Activated effector memory CD4-positive, alpha-beta T cell treated with Interleukin-2 at 50 U/mL for 16 hours (primary cell): ENCODE measurements at places on chromosomes 4 and X.

GRCh38 chr4:153790962-153791551 lies 2.2 kb upstream of the SFRP2 start:
- DNase-seq = no peak

DNA sequence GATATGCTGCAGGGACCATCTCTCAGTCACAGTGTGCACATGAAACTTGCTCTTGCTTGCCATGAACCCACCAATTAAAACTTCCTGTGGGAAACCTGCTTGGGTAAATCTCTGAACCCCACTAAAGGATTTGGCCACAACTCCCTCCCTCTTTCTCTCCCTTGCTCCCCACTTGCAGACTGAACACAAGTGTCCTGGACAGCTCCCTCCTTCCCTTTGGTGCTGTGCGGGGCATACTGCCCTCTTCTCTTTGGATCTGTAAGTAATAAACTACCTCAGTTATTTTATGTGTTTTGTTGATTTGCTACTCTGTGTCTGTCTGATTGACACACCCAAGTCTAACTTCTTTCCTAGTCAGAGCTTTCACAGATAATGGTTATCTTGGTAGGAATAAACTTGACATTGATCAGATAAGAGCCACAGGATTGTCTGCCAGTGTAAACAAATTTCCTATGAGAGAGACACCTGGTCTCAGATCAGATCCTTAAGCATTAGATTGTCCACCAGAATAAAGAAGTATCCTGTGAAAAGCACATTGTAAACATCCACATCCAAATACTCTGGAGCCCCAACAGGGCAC lies 41.8 kb downstream of the SULT1E1 start:
- DNase-seq = no peak

DNA sequence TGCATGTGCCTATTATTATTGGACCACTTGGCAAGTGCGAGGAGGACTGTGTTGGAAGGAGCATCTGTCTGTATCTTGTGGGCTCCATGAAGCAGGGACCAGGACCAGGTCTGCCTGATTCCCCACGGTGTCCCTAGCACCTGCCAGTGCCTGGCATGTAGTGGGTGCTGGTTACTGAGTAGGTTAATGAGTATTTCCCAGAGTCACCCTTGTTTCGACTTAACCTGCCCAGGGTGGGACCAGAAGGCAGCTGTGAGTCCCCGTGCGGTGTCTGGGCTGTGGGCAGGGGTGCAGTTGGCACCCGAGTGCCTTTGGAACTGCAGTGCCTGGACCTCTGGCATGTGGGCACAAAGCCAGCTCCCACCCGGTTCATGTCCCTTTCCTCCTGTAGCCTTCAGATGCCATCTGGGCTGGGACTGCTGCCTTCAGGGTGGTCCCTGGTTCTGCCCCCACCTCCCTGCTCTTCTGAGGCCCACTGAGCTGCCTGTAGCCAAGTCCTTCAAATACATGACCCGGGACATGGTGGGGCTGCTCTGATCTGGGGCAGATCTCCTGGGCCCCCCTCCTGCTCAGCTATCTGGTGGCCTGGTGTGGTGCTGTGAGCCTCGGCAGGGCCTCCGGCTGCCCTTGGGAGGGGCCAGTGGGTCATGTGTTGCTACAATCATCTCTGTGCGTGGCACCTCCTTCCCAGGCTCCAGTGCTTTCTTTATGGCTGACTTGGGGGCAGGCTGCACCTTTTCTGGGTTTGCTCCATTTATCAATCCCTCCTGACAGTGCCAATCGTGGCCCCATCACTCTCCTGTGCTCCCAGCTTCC lies 53.0 kb upstream of the SORCS2 start:
- DNase-seq = no peak

GRCh38 chrX:113421432-113421831 lies 580.8 kb upstream of the AMOT start:
- DNase-seq = no peak

- no peak for DNase-seq
Observed at GRCh38 chrX:38626296-38626695, 65.0 kb downstream of the TSPAN7 start.

GRCh38 chr4:161714931-161715330 lies 448.9 kb downstream of the FSTL5 start:
- no peak for DNase-seq

GRCh38 chr4:76665153-76665552 lies 230.1 kb downstream of the SHROOM3 start:
- DNase-seq = no peak

- no peak for DNase-seq
Observed at GRCh38 chr4:3780347-3781171, 14.4 kb downstream of the ADRA2C start.

DNA sequence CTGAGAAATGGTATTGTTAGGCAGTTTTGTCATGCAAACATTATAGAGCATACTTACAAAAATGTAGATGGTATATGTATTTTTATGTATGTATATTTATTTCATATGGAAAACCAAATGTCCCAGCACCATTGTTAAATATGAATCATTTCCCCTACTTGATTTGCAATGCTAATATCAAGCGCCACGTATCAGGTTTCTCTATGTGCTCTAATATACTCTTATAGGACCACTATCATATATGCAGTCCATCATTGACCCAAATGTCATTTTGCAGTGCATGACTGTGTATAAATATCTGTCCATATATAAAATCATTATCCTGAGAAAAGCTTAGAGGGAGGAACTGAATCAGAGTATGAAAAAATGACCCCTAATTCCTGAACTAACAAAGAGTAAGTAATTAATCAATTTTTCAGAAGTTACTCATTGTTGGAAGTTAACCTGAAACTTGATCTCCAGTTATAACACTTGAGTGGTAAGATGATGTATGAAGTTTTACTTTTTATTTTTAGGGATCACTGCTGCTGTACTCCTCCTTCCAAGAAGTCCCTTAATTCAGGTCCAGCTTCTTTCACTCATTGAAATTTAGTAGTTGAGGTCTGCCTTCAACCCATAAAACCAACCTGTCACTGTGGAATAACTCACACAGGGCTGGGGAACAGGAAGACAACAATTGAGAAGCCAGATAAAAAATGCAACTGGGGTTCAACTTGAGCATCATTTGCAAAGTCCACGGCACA lies 134.8 kb upstream of the LDB2 start:
- DNase-seq = no peak

DNA sequence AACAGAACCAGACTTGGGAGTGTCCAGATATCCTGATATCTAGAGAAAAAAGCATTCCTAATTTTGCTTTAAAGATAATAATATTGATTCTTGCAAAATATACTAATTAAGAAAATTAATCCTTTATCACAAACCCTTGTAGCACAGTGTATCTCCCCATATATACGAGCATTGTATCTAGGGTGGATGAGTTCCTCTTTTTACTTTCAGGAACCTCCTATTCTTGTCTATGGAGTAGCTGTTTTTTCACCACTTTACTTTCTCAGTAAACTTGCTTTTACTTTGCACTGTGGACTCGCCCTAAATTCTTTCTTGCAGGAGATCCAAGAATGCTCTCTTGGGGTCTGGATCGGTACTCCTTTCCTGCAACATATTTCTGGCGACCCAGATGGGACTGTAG lies 103.9 kb downstream of the GLUD2 start:
- no peak for DNase-seq
